Left renal pelvis (tissue), 4 donors: ENCODE measurements at places on chromosomes 3 and 15.

DNA sequence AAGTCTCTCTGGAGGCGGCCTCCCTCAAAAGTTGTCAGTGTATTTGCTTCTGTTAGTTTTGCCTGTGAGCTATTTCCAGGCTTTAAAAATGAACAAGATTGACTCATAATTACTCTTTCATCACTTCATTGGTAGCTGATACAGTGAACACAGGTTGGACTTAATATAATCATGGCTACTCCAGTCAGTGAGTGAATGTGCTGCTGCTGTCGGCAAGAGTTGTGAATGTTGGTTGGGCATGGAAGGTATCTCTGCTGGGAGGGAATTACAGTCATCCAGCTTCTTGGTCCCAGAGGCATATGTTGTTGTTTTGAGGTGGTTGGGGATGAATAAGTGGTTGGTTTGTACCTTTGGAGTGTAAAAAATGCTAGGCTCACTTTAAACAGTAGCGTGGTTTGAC is 11.5 kb downstream of the TCF12 start:
- no peak for DNase-seq

DNA sequence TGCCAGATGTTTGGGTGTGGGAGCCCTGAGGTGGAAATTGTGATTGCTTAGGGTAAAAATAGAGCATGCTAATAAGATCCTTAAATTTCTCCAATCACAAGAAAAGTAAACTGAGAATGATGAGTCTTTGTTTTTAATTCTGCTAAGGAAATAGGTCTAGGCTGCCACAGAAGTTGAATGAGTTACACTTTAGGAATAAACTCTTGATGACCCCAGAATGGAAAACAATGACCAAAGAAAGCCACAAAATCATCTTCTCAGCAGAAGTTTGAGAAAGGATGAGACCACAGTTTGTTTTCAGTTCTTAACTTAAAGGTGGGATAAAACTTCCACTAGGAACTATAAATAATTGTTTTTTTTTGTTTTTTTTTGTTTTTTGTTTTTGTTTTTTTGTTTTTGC is 164.6 kb upstream of the BCL6 start:
- no peak for DNase-seq

- no peak for DNase-seq
Measured at GRCh38 chr15:59168536-59168935, 38.1 kb upstream of the LDHAL6B start.

GRCh38 chr15:57582090-57582489 is 9.6 kb upstream of the MYZAP start:
- no peak for DNase-seq

DNA sequence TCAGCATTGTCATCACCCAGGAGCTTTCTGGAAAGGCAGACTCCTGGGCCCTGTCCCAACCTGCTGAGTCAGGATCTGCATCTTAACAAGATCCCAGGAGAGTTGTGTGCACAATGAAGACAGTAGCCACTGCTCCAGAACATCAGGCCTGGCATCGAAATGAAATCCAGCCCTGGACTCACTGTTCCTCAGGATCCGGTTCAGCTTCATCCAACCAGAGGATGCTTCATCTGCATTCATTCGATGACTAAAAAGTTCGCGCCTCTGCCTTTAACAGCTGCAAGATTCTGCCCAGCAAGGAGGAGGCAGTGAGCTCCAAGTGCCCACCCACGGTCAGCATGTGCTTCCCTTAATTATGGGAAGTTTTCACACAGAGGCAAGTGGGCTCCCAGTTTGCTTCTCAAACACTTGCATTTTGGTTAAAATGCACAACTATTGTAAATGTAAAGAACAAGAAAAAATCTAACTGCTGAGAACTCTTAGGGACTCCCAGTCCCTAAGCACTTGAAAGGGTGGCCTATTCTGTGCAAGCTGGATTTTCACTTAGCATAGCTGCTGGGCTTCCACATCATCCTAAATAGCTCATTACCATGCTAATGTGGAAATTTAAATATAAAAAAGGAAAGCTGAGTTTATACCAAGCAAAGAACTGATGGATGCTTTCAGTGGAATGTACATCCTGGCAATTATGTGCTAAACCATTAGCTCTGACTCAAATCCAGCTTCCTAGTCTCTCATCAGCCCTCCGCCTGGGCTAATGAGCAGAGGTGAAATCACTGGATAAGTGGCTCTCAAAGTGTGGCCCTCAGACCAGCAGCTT is 25.5 kb upstream of the ESYT3 start:
- no peak for DNase-seq

- DNase-seq = no peak
Measured at GRCh38 chr3:22569570-22569969, 633.6 kb upstream of the UBE2E2 start.

DNA sequence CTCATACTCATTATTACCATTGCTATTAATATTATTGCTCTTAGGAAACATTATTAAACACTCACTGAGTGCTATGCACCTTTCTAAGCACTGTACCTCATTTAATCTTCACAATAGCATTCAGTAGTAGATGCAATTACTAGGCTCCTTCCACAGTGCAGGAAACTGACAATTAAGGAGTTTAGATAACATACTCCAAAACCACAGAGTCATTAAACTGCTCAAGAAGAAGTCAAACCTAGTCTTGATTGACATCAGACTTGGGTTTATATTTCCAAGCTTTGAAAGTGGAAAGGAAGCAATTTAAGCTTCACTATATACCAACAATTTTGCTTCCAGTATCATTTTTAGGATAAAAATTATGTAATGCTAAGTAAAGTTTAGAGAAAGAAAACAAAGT is 490.1 kb upstream of the ARRDC4 start:
- no peak for DNase-seq

GRCh38 chr3:81913886-81914663 is 152.6 kb upstream of the GBE1 start:
- DNase-seq = no peak

- no peak for DNase-seq
Measured at GRCh38 chr15:70486451-70487386, 276.6 kb downstream of the UACA start.

DNA sequence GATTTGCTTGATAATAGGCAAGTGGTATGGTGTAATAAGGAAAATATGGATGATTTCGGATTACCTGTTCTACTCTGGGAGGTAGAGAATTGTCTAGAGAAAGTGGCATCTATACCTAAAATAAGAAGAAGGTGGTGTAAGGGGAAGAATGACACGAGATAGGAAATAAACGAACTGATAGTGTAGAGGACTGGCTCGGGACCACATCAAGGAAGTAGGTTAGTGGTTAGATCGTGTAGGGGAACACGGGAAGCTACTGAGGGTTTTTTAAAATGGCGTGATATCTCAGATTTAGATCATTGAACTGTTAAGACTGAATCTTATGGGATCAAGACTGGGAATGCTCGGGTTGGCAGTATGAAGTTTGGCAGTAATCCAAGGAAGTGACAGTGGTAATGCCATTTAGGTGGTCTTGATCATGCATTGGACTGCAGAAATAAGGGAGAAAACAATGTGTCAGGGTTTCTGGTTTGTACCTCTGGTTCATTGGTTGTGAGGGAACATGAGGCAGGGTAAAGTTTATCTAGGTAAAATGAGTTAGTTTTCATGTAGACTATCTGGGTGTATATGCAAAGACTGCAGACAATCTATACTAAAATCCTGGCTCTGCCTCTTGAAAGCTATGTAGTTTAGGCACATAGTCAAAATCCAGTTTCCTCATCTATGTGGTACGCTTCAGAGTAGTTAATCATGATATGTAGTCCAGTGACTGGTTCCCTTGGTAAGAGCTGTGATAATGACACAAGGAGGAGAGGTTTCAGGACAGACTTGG is 7.4 kb downstream of the RPL14 start:
- no peak for DNase-seq

DNA sequence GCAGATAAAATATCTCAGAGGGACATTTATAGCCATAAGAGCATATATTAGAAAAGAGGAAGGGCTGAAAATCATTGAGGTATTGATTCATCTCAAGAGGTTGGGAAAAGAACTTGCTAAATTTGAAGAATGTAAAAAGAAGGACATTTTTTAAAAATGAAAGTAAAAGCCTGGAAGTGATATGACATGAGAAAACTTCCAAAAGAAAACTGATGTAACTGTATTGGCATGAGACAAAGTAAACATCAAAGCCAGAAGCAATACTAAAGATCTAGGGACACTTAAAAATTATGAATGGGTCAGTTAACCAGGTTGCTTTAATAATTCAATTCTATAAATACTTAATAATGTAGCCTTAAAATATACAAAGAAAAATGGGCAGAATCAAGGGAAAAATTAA is 31.9 kb downstream of the CEP63 start:
- DNase-seq = no peak

DNA sequence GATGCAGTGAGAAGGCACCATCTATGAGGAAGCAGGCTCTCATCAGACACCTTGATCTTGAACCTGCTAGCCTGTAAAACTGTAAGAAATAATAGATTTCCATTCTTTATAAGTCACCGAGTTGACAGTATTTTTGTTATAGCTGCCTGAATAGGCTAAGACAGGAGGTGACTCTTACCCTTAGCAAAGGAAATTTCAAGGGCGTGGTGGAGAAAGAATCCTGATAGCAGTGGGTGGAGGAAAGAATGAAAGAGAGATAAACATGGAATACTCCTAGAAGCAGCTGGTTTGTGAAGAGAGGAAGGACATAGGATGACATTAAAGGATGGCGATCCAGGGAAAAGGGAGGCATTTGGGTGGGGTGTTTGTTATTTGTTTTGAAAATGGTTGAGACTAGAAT is 41.4 kb downstream of the SIDT1 start:
- no peak for DNase-seq

GRCh38 chr3:66083096-66083678 is 44.5 kb upstream of the MAGI1 start:
- no peak for DNase-seq

DNA sequence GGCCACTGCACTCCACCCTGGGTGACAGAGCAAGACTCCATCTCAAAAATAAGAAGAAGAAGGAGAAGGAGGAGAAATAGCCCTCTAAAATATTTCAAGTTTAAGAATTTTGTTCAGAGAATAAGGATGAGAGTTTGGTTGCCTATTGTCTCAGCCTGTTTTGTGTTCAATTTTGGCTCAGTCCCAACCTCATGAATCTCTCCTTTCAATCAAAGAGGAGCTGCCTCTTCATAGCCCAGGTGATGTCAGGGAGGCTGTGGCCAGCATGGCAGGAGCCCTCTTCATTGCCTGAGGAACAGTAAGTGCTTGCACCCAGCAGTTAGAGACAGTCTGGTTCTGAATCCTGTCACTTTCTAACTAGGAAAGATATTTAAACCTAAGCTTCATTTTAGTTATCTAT is 55.0 kb downstream of the BDH1 start:
- DNase-seq = no peak

DNA sequence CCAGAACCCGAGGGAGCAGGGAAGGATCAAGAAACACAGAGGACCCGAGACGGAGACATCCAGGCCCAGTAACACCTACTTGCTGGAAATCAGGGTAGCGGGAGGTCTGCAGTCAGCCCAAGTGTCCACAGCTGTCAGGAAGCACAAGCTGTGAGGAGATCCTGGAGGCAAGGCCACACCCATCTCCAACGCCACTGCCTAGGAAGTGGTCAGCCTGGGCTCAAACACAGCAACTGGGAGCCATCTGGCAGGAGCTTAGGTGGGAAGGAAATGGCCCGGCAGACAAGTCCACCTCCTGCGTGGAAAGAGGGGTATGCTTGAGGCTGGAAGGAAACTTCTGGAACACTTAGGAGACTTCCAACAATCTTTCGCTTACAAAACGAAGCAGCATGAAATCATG is 407.1 kb downstream of the VPS13C start:
- no peak for DNase-seq

GRCh38 chr3:197352382-197352781 is 54.0 kb upstream of the DLG1 start:
- DNase-seq = no peak

DNA sequence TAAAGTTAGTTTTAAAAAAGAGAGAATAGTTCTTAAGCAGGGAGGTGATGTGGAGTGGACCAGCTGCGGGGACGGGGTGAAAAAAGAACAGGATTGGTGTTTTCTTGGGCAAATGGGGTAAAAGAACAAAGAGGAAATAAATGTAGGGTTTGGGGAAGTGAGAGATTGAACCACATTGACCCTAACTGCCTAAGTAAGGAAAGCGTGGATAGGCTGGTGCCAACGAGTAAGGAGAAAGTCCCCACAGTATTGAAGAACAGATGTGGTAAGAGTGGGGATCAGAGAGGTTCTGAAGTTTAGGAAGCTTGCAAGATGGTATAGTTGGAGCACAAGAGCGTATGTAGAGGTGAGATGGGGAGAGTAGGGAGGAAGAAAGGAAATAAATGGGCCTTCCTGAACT is 17.0 kb downstream of the IREB2 start:
- no peak for DNase-seq

DNA sequence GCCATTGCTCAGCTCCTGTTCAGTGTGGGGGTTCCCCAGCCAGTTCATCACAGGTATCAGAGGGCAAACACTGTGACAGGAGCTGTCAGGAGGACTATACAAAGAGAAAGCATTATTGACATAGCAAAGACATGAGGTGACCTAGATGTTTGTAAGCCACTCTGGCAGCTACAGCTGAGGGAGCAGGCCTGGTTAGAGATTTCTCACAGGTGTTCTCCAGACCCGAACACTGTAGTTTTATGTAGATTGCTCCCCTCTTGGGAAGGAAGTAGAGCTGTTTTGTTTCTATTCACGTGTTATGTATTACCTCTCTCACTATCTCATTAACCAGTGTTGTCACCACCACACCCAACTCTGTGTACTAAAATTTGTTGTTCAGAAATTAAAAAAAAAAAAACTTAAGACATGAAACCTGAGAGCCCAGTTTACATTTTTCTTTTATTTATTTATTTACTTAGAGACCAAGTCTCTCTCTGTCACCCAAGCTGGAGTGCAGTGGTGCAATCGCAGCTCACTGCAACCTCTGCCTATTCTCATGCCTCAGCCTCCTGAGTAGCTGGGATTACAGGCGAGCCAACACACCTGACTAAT is 123.7 kb downstream of the RBPMS2 start:
- no peak for DNase-seq

DNA sequence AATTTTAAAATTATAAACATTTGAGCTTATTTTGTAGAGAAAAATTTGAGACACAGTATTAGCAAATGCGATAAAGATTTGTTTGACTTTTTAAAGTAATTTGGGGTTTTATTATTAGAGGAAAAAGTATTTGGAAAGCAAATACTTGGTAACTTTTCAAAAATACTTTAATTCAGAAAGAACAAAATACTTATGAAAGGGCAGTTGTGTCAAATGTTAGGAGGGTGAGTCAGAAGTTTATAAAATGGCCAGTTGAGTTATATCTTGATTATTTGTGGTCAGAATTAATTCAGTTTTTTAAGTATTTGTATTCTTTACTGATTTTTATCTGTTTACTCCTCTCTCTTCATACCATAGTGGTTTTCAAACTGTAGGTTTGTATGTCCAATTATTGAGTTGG is 12.1 kb downstream of the LACTB start:
- no peak for DNase-seq

- DNase-seq = peak; percentile 46
Measured at GRCh38 chr3:10594915-10595314, 89.5 kb upstream of the ATP2B2 start.

DNA sequence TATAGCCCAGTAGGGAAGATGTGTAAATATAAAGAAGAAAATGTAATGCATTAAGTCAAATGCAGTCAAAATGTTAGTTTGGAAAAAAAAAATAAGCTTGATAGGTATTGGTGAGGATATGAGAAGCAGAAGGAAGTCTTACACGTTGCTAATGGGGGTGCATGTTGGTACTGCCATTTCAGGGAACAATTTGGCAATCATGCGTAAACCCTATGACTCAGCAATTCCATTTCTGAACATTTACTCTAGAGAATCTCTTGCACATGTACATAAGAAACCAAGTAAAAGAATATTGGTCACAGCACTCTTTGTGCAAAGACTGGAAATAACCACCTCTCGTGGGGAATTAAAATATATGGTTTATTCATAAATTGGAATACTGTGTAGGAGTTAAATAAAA is 35.5 kb upstream of the TIMP4 start:
- DNase-seq = no peak

GRCh38 chr3:196292286-196292923 is 4.9 kb upstream of the PCYT1A start:
- DNase-seq = no peak
